Small intestine (tissue), 16 donors: ENCODE measurements at places on chromosomes 6 and 20. TPM values are rescaled to one million over a fixed set of nuclear protein-coding genes. Genes with fewer than 3 reads are reported as not detected.

PLN gene
- 14.3 TPM for polyA plus RNA-seq

EPHA7 gene
- polyA plus RNA-seq: 1.1 TPM

GRCh38 chr6:131269565-131270391 lies 134.5 kb downstream of the AKAP7 start:
- DNase-seq: no peak

DNA sequence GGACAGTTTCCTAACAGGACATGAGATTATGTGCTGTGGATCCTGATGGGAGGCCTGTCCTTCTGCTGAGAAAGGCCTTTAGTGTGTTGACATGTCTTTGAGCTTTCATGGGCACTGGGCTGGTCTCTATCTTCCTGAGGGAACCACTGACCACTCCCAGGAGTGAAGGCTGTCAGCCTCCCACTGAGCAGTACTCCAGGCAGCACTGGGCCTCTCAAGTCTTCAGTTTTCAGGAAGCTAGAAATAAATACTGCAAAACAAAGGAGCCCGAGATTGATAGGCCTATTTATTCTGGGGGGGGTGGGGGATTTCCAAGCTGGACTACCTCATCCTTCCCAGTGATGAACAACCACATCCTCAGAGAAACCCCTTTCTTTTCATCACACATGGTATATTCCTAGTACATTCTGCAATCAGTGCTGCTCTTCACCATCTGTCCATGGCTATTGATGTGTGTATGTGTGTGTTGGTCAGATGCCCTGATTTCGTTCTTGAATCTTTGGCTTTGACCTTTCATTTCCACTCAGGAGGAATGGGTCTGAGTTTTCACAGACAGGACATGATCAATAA lies 180.9 kb upstream of the SPTLC3 start:
- DNase-seq: no peak

DNA sequence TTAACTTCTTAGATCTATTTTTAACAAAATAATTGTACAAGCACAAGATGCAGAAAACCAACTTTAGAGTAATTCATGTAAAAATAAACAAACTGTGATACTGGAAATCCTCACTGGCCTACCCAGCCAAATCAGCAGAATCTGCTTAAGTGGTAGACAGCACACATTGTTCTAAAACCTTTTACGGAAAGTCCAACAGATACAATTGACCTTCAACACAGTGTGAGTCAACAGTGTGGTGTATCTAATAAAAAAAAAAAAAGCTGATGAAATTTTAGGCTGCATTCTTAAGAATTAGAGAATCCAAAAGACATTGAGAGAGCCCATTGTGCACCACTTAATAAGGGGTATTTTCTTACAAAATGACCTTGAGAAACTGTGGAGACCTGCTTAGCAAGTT lies 174.5 kb downstream of the COL21A1 start:
- DNase-seq: no peak

DNA sequence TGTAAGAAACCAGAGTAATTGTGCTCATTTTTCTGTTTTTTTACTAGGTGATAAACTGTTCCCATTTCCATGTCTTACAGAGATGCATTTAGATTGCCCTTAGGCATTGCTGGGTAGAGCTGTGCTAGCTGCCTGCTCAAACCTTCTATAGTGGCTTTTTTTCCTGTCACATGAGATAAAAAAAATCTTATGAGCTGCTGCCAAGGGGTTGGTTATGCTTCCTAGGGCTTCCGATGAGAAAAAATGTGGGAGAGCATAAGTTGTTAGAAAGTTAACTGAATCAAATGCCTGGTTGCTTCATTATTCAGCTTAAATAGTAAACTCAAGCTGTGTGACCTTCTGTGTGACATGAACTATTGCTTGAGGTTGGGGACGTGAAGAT lies 50.0 kb upstream of the NOX3 start:
- DNase-seq: no peak

DNA sequence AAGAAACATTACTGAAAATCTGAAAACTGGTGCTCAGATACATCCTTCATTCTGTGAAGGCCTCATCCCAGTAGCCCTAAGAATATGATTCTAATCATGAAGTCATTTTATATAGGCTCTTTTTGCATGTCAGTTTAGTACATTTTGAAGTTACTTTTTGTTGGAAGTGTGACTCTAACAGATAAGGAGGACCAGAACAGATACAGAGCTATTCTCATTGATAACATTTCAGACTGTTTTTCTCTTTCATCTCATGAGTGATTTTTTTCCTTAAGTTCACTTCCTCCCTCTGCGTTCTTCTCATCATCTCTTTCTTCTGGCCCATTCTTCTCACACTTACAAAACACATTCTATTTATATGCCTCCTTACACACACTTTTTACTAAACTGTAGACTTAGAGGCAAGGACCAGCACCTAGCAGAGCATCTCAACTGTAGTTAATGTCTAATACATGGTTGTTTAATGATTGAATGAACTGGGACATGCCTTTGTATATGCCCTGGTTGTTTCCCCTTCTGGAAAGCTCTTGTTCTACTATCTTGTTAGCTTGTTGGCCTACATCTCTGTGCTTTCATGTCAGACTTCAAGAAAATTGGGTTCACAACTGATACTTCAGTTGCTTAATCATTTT lies 8.7 kb downstream of the CTNNBL1 start:
- no peak for DNase-seq

GRCh38 chr20:47253872-47254271 lies 102.6 kb downstream of the ZMYND8 start:
- DNase-seq: no peak

DNA sequence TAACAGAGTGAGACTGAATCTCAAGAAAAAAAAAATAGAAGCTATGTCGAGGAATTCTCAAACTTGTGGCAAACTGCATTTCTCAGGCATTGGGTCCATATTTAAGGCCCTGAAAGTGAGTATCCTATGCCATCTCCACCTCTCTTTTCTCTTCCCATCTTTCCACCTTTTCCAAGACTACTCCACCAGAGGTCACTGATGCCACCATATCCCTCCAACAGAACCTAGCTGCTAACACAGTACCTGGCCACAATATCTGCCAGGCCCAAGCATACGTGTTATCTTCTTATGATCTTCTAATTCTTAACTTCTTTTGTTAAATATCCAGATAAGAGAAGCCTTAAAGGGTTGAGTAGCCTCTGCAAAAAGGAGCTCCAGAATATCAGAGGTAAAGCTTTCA lies 8.2 kb upstream of the ADGRF4 start:
- DNase-seq: no peak
